ENCODE measurements at places on chromosomes 1 and 21.

GRCh38 chr1:40039245-40039756, 1.2 kb upstream of the CAP1 start:
- peak; percentile 15 for DNase-seq

- DNase-seq = no peak
Observed at GRCh38 chr1:200367841-200368534, 41.8 kb downstream of the ZNF281 start.

- no peak for DNase-seq
Observed at GRCh38 chr1:6969762-6970161, 184.5 kb downstream of the CAMTA1 start.

- DNase-seq = peak; percentile 50
Observed at GRCh38 chr1:175073633-175074032, 6.0 kb downstream of the TNN start.

DNA sequence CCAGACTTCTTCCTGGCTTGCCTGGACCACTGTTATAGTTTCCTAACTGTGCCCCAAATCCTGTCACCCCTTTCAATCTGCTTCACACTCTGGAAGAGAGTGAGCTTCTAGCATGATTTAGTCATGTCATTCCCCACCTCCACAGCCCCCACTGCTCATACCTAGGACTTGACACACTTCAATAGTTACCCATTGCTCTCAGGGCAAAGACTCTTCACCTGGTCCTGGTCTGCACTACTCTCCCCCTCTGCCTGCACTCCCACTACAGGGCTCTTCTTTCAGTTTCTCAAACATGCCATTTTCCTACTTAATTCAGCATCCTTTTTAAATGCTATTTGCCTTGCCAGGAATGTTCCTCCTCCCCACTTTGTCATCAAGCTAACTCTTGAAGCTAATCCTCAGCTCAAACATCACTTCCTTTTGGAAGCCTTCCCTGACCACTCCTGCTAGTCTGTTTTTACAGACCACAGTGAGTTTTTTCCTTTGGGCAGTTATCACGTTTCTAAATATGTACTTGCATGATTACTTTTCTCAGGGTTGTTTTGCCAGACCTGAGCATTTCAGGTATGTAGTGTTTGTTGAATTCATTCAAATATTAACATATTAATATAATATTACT, 24.7 kb downstream of the CYP2J2 start:
- DNase-seq = no peak

DNA sequence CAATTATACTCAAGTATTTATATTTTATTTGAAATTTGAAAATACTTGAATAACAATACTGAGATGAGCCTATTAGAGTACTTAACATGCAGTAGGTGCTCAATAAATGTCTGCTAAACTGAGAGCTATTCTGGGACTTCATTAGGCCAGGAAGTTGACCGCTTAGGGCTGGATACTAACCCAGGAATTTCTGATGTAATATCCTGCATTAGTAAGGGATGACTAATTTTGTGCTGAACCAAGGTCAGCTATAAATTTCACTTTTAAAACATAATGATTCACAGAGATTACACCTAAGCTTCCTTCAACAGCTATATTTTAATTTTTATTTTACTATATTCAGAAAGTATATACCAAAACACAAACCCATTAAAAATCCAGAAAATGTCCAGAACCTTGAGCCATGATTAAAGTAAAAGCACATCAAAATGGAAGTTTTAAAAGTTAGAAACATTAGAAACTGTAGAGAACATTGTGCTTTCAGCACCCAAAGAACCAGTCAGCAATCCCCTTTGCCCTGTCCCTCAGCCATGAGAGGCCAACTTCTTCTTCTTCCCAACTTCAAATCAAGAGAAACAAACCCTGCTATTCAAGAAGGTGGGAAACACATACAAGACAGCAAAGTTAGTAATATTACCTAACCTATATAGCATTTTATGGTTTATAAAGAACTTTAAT, 35.4 kb downstream of the WNT2B start:
- DNase-seq = no peak

All from NT2/D1 (cell line).